ENCODE measurements at places on chromosomes 13 and 19.
A peak's percentile ranks its signal among the peaks of the same experiment; 100 is the strongest.

- no peak for DNase-seq
Observed at GRCh38 chr13:106468744-106469590, 66.5 kb downstream of the EFNB2 start.

- DNase-seq = no peak
Observed at GRCh38 chr13:84445776-84446175, 563.5 kb upstream of the SLITRK1 start.

DNA sequence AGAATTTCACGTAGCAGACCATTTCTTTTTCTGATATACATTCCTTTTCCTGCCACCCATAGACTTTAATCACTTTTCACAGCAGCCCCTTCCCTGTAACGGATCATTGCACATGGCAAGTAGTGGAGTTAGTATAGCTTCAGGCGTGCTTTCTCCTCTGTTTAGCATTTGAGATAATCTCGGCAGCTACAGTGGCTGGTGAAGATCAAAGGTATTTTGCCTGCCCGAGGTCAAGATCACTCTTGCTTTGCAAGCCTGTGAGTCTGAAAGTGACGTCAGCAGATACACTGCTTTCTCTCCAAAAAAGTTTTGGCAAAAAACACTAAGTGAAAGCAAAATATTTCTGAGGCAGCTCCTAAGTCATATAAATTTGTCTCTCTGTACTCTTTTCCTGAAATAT, 260.0 kb downstream of the NDFIP2 start:
- DNase-seq = no peak

DNA sequence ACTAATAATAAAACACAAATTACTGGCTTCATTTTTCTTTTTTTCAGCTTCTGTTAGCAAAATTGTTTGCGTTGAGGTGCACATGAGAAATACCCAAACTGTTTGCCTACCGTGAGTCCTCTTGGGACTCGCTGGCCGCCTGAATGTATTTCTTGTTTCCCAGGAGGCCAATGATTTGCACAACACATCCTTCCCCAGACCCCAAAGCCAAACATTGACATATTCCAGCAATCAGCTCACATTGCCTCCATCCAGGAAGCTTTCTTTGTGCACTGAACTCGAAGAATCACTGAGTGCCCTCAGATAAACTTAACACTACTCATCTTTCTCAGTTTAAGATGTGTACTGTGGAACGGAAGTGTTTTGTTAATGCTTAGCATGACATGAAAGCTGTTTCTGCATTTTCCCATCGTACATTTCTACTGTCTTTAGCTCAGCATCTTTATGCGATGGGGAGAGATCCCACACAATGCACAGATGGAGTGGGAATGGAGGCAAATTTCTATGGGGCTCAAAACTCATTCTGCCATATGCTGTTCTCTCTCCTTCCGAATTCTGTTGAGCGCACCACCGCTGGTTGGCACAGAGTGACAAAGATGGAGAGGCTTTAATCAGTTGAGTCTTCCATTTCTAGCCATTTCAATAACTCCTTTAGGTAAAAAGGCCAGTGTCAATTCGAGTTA, 399.5 kb downstream of the RFC3 start:
- no peak for DNase-seq

DNA sequence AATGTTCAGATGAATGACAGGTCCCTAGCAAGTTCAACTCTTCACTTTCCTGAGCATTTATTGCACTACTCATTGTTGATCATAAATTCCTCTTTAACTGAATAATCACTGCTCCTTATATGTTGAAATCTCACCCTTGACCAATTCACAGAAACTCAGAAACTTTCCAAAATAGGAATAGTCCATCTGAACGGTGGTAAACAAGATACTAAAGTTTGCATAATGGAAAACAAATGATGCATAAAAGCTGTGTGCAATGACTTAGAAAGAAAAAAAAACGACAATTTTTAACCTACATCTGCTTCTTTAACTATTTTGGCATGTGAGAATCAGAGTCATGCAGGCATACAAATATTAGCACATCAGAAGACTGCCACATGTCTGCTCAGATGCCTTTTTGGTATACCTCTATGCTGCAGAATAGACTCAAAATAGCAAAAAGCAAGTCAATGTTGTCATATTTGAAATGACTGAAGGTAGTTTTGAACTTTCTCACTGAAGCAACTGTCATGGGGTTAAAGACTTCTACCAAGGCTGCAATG, 34.8 kb downstream of the SLC10A2 start:
- DNase-seq = no peak

DNA sequence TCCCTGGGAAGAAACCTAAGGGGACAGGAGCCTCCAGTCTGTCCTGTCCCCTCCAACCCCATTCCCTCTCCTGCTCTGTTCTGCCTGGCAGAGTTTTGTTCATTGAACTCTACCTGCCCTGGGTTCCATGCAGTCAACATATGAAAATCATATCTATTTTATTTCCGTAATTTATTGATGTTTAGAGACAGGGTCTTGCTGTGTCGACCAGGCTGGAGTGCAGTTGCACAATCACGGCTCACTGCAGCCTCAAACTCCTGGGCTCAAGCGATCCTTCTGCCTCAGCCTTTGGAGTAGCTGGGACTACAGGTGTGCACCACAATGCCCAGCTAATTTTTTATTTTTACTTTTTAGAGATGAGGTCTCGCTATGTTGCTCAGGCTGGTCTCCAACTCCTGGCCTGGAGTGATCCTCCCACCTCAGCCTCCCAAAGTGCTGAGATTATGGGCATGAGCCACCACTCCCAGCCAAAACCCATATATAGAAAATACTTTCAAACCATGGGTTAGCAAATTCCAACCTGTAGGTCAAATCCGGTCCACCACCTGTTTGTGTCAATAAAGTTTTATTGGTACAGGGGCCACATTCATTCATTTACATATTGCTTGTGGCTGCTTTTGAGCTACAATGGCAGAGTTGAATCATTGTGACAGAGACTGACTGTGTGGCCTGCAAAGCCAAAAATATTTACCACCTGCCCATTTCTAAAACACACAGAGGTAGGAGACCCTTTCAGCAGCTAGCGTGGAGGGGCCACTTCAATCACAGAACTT, 39.3 kb downstream of the FBN3 start:
- no peak for DNase-seq

GRCh38 chr13:20377720-20378119, 145.6 kb upstream of the GJB6 start:
- DNase-seq = no peak

- DNase-seq = no peak
Observed at GRCh38 chr13:99217461-99218110, 16.9 kb downstream of the UBAC2 start.

GRCh38 chr13:30113551-30113950, 193.8 kb downstream of the KATNAL1 start:
- DNase-seq = no peak

GRCh38 chr19:38013913-38014580, 107.0 kb downstream of the SIPA1L3 start:
- DNase-seq = no peak

GRCh38 chr13:37417060-37417441, 181.5 kb downstream of the POSTN start:
- DNase-seq = no peak

GRCh38 chr13:43815204-43815603, 28.4 kb upstream of the ENOX1 start:
- DNase-seq = no peak

DNA sequence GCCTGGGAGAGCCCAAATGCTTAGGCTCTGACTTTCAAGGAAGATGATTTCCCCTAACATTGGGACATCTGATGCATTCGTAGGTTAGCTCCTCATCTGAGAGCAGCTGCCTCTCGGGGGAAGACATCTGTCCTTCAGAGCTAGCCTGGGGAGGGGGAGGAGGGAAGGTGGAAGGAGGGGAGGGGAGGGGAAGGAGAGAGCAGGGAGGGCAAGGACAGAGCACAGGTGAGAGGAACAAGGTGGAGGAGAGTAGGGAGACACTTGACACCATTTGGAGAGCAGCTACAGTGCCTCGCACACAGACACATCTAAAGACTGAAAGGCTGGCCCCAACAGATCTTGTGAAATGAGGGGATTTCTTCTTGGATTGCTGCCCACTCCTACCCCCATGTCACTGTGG, 103.8 kb downstream of the ZDHHC20 start:
- no peak for DNase-seq

DNA sequence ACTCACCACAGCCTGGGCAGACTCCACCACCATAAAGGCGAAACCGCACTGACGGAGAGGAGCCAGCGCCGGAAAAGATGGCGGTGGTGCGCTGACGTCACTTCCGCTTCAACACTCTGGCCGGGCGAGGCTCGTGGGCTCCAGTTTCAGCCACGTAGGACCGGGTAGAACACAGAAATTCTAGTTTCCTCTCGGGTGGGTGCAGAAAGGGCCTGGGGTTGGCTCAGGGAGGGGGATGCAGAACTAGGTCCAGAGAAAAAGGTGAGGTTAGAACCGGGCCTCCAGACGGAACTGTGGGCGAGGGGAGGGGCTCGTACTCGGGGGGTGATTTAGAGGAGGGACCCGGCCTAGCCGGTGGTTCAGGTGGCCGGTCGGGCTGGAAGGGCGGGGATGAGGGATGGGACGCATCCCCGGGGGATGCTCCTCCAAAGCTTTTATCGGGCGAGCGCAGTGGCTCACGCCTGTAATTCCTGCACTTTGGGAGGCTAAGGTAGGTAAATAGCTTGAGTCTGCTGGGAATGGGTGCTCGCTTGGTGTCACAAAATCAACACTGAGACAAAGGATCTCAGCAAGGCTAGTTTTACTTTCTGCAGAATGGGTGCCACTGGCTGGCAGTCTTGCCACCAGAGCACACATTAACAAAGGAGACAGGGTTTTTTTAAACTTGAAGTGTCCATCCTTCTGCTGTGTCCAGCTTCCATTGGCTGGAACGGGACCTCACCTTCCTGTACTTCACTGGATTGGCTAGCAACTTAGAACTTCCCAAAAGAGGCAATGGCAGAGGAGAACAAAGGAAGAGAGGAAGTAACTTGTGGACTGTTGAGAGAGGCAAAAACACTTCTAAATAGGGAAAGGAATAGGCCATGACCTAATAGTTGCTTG, at the start of gene ZNF561:
Gene ZNF561, minus strand, starts transcription at position 77 of the 882 bp plus-strand sequence. CDS start 1,776 bp downstream, outside the sequence.
- peak; percentile 72 for DNase-seq

GRCh38 chr13:45331123-45331619, 9.8 kb downstream of the TPT1 start:
- no peak for DNase-seq

DNA sequence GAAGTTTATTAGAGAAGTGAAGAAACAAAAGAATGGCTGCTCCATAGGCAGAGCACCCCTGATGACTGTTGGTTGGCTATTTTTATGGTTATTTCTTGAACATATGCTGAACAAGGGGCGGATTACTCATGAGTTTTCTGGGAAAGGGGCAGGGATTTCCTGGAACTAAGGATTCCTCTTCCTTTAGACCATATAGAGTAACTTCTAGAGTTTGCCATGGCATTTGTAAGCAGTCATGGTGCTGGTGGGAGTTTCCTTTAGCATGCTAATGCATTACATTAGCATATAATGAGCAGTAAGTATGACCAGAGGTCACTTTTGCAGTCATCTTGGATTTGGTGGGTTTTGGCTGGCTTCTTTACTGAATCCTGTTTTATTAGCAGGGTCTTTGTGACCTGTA, 38.7 kb upstream of the PCDH8 start:
- no peak for DNase-seq

DNA sequence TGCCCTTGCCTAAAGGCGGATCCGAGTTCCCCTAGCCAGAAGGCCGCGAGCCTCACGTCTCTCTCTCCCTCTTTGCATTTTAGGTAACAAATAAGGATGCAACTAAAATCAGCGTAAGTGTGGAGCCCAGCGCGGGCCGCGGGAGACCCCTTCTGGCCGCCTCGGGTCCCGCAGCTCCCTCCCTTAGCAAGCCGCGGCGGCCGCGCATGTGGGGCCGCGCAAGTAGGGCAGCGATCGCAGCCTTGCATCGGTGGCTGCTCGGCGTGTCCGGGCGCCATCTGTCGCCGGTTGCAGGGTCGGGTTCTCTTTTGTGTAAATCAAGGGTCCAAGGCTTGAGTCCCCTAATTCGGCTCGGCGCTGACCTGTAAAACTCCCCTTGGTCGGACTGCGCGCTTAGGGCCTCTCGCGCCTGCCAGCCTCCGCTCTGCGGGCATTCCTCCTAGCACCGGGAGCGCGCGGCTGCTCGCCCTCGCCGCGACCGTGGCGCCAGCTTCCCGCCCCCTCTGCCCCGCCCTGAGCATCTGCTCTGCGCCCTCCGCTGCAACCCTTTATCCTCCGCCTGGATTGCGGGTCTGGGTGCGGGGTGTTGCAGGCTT, 2.7 kb downstream of the VSTM2B start:
- no peak for DNase-seq

- no peak for DNase-seq
Observed at GRCh38 chr13:53240401-53241025, 211.9 kb downstream of the OLFM4 start.

GRCh38 chr19:19256072-19256969, 16.8 kb downstream of the TM6SF2 start:
- DNase-seq = no peak
